Bronchial epithelial cell (primary cell): ENCODE measurements at places on chromosomes 6 and 20.

DNA sequence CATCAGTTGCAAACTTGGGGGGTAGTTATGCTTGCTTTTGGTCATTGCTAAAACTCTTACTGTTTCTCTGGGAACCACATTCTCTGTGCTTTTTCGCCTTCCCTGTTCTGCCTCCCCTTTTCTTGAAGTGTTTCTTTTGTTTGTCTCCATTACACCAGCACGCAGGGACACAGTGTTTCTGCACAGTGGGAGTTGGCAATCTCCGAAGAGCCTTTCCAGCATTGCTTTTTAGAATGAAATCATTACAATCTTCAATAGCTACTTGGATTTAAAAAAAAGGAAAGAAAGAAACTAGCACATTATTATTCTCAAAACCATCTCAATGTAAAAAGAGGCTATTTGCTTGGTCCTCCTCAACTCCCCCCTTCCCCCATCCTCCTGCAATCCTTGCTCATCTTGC is 536.7 kb upstream of the MMS22L start:
- no peak for DNase-seq

GRCh38 chr20:63192721-63193120 is 23.2 kb downstream of the YTHDF1 start:
- no peak for DNase-seq

GRCh38 chr6:129517288-129517687 is 192.7 kb downstream of the ARHGAP18 start:
- peak; percentile 44 for DNase-seq

DNA sequence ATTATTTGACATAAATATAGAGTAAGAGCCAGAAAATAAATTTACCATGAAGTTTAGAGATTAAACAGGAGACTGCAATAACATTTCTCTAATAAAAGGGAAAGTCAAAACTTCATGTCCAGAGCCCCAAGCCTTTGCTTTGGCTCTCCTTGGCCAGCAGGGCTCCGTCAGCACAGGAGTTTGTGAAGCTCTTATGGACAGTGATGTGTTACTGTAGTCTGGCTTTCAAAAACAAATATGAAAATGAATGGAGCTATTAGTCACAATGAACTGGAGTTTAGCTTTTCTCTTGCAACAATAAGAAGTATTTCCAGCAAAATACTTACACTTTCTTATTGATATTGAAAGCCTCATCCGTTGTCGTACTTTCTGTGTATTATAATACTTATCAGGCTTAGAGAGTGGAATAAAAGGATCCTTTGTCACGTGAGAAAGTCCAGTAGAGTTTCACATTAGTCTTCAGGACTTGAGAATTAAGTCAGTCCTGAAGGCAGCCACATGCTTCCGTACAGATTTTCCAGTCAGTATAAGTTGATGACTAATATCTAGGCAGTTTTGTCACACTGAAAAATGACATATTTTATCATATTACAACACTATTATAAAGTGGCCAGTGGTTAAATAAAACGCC is 117.0 kb upstream of the PRL start:
- no peak for DNase-seq

DNA sequence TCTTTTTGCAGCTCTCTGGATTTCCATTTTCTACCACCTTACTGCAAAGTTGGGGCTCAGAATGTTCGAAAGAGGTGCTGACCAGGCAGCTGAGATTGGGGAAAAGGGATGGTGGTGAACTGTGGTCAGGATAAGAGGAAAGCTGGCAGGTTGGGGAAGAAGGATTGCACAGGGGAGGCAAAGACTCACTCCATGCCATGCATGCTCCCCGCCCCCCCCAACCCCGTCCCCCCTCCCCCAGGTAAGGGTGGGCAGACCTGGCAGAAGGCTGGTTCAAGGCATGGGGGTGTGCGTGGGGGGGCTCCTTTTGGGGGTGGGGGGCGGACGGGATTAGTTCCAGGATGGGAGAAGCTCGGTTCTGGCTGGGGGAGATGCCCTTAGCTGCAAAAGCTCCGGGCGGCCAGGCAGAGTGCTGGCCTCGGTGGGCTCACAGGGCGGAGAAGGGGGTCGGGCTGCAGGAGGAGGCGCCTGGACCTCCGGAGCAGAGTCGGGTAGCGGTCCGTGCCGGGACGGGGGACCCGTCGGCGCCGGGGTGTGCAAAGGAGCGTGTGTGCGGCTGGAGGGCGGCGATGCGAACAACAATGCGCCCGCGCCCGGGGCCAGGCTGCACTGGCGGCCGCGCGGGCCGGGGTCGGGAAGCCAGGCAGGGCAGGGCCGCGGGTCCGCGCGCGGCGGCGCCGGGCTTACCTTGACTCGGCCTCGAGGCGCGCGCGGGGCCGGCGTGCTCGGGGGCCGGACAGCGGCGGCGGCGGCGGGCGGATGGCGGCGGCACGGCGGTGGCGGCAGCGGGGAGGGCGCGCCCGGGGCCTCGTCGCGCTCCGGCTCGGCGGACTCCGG is 880 bp downstream of the ADNP start:
- no peak for DNase-seq

- no peak for DNase-seq
Measured at GRCh38 chr6:16196260-16196983, 42.0 kb upstream of the GMPR start.
